ENCODE measurements at places on chromosomes 12 and 14.

- DNase-seq, result no peak
These were observed 35.4 kb downstream of the SGPP1 start for GRCh38 chr14:63692310-63693020.

DNA sequence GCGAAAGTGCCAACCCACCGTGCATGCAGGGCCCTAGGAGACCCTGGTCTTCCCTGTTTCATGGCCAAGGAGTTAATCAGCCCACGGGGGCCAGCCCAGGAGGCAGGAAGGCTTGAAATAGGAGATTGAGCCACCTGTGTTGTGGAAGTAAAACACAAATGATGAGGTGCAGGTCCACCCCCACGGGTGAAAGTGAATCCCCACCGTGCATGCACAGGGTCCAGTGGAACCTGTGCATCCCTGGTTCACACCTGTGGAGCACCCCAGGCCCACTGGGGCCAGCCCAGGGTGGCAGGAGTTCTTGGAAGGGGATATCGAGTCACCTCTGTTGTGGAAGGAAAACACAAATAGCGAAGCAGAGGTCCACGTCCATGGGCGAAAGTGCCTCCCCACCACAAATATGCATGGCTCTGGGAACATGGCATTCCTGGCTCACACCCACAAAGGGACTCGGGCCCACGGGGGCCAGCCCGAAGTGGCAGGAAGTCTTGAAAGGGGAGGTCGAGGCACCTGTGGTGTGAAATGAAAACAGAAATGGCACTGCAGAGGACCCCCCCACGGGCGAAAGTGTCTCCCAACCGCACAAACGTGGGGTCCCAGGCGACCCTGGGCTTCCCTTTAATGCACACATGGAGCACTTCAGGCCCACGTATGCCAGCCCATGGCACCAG lies 381.5 kb downstream of the ALG10 start:
- DNase-seq, result no peak

DNA sequence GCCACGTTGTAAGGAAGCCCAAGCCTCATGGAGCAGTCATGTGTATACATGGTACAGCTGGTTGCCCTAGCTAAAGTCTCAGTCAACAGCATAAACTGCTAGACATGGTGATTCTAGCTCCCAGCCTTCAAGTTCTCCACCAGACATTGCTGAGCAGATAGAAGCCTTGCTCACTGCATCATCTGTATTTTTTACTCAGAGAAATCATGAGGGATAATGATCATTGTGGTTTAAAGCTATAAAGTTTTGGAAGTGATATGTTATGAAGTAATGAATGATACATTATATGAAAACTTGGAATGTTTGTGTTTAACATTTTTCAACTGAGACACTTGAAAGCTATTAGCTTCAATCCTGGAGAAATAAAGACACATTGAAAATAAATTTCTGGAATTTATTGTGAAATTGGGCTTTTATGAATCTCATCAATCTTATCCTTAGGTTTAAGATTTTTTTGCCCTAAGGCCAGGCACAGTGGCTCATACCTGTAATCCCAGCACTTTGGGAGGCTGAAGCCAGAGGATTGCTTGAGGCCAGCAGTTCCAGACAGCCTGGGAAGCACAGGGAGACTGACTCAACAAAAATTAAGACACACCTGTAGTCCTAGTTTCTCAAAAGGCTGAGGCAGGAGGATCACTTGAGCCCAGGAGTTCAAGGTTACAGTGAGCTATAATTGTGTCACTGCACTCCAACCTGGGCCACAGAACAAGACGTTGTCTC lies 5.6 kb upstream of the NFATC4 start:
- DNase-seq, result peak; percentile 75

DNA sequence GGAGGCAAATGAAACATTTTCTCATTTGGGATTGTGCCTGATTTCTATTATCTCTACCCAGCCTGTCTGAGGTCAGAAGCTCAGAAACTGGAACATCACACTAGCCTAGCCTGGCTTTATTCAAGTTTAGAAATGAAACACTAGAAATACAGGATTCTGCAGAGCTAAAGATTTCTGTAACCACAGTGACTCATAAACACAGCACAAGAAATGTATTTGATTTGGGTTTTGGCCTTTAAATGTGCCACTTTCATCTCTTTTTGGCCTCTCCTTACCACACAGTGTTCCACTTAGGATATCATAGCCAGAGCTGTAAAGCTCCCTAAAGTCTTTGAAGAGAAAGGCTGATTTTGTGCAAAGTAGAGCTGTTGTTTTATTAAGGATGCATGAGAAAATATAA lies 307.5 kb downstream of the EMP1 start:
- peak; percentile 43 for DNase-seq

GRCh38 chr12:57435293-57435692 lies 709 bp downstream of the INHBC start:
- no peak for DNase-seq

GRCh38 chr12:29620030-29620429 lies 122.5 kb upstream of the OVCH1 start:
- DNase-seq, result no peak

DNA sequence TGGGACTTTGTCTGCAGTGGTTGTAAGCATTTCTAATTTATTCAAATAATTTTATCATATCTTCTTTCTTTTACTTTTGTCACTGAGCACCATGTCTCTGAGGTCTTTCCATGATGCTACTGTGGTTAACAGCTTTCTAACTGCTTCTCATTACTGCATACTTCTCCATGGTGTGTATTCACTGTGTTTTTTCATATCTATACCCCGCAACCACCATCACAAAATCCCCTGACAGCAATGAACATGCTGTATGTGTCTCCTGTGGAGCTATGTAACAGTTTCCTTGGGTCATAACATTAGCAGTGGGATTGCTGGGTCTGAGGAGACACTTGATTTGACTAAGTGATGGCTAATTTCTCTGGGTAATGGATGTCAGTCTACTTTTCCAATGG lies 29.2 kb upstream of the CHST11 start:
- no peak for DNase-seq

DNA sequence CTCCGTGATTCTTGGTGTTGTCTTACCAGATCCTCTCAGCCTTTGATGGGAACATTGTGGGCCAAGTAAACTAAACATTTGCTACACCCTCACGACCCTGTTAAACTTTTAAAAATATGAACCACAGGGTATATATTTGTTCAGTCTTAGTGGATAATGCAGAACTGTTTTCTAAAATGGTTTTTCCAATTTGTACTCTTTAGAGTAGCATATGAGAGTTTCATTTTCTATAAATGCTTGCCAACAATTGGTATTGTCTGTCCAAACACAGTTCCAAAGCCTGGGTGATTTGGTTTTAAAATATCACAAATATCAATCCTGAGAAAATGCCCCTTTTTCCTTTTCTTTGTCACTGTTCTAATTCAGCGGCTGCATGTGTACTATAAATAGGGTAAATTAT lies 6.7 kb upstream of the IL22 start:
- DNase-seq, result no peak

- DNase-seq, result peak; percentile 83
These were observed 9.1 kb downstream of the NEMP1 start for GRCh38 chr12:57069523-57069922.

- DNase-seq, result peak; percentile 14
These were observed 1817.4 kb upstream of the FLRT2 start for GRCh38 chr14:83712418-83713129.

GRCh38 chr12:9064201-9064814 lies 51.4 kb downstream of the A2M start:
- DNase-seq, result peak; percentile 64

- no peak for DNase-seq
These were observed 2.0 kb downstream of the MYH7 start for GRCh38 chr14:23433457-23433856.

DNA sequence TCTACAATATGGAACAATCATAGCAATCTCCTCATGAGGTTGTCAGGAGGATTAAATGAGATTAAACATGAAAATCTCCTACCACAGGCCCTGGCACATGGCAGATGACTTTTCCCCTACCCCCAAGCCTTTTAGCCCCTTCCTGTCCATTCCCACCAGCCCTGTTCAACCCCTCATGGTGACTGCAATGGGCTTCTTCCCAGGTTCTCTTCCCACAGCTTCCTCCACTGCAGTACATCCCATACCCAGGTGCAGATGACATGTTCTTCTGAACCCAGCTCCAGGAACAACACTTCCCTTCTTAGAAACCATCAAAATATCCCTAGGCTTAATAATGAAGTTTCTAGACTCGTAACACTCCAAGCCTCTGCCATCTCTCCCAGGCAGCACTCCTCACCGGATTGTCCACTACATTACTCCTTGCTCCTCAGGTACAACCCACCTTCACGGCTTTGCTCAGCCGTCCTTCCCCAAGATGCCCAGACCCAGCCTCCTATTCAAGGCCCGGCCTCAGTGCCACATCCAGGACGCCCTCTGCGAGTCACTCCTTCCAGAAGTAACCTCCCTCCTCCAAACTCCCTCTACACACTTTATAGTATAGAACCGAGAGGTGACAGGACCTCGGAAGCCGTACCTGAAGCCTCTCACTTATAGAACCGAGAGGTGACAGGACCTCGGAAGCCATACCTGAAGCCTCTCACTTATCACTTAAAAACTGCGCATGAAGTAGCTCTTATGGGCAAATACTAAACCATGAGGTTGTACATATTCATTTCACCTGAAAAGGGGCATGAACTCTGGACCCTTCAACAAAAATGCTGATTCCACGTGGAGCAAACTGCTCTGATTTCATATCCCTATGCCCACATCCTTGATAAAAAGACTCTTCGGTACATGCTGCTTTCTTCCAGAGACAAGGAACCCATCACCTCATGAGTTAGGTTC lies 1.5 kb downstream of the CRACR2A start:
- DNase-seq, result no peak

DNA sequence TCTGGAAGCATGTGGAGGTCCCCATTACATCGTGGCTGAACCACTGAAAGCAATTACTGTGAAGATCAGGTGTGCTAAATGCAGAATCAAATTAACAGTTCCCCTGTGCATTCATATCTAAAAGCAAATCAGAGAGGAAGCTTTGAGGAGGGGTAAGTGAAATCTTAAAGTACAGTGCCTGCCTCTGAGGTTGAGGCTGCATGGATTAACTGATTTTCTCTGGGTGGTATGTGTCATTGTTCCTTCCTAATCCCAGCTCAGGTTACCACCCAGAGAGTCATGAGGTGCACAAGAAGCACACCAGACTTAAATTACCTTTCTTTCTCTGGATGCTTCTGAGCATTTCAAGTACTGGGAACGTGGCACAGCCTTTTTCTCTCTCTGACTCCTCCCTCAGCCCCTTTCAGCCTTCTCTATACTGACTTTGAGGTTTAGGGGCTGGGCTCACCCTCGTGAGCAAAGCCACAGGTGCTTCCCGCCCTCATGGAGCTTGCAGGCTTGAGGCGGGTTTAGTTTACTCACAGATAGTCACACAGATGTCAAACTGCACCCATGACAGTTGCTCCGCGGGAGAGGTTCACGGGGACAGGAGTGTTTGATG lies 237.6 kb upstream of the CRY1 start:
- DNase-seq, result no peak

- peak; percentile 60 for DNase-seq
These were observed 14.1 kb downstream of the SGPP1 start for GRCh38 chr14:63713764-63714163.

DNA sequence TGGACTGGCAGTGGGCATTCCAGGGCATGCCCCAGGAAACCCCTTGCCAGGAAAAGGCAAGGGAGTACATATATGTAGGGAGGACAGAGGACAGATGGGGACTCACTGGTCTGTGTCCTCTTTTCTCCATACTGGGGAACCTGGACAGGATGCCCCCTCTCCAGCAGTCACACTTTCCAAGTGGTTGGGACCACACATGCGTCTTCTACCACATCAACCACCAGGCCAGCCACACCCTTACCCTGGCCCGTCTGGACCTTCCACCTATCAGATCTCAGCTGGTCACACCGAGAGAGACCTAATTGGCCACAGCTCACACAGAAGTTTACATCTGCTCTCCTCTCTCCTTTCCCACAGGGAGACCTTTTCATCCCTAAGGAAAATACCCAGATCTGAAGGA lies 8.3 kb downstream of the ANKRD33 start:
- no peak for DNase-seq

- no peak for DNase-seq
These were observed 360.4 kb upstream of the MDGA2 start for GRCh38 chr14:48035836-48036235.

GRCh38 chr14:59358102-59358501 lies 107.1 kb downstream of the GPR135 start:
- DNase-seq, result peak; percentile 58

GRCh38 chr12:76768576-76768975 lies 4.7 kb downstream of the ZDHHC17 start:
- DNase-seq, result no peak

GRCh38 chr12:106227641-106228319 lies 20.0 kb downstream of the CKAP4 start:
- no peak for DNase-seq

GRCh38 chr14:103243764-103244737 lies 90.0 kb upstream of the EIF5 start:
- DNase-seq, result peak; percentile 2

DNA sequence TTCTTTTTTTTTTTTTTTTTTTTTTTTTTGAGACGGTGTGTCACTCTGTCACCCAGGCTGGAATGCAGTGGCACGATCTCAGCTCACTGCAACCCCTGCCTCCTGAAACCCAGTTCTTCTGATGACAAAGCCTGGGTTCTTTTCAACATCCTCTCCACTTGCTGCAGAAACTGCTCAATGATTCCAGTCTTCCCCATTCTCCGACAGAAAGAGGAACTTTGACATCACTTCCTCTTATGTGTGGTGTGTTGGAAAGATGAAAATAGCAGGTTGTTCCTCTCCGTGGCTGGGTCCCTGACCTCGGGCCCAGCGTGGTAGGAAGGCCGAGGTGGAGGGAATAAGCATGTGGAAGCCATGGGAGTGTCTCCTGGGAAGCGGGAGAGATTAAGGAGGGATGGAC lies 198.4 kb downstream of the PHETA1 start:
- DNase-seq, result no peak

- DNase-seq, result no peak
These were observed 362.9 kb downstream of the RAD51B start for GRCh38 chr14:68182492-68182891.

GRCh38 chr12:24950231-24950834 lies 1.4 kb upstream of the BCAT1 start:
- no peak for DNase-seq

- DNase-seq, result no peak
These were observed 63.4 kb upstream of the DIO3 start for GRCh38 chr14:101497684-101498525.
